ENCODE measurements at places on chromosomes 4 and X.

GRCh38 chrX:9189286-9189685 lies 155.4 kb upstream of the FAM9B start:
- DNase-seq: no peak

- DNase-seq: no peak
These were observed 14.0 kb upstream of the HSFX1 start for GRCh38 chrX:149759824-149760223.

GRCh38 chrX:1002611-1003010 lies 209.8 kb downstream of the CRLF2 start:
- no peak for DNase-seq

- DNase-seq: no peak
These were observed 1958.6 kb downstream of the C4orf33 start for GRCh38 chr4:131054489-131055019.

- no peak for DNase-seq
These were observed 11.1 kb upstream of the SEPSECS start for GRCh38 chr4:25171201-25171865.

GRCh38 chr4:168972596-168972995 lies 37.5 kb downstream of the CBR4 start:
- DNase-seq: peak; percentile 56

DNA sequence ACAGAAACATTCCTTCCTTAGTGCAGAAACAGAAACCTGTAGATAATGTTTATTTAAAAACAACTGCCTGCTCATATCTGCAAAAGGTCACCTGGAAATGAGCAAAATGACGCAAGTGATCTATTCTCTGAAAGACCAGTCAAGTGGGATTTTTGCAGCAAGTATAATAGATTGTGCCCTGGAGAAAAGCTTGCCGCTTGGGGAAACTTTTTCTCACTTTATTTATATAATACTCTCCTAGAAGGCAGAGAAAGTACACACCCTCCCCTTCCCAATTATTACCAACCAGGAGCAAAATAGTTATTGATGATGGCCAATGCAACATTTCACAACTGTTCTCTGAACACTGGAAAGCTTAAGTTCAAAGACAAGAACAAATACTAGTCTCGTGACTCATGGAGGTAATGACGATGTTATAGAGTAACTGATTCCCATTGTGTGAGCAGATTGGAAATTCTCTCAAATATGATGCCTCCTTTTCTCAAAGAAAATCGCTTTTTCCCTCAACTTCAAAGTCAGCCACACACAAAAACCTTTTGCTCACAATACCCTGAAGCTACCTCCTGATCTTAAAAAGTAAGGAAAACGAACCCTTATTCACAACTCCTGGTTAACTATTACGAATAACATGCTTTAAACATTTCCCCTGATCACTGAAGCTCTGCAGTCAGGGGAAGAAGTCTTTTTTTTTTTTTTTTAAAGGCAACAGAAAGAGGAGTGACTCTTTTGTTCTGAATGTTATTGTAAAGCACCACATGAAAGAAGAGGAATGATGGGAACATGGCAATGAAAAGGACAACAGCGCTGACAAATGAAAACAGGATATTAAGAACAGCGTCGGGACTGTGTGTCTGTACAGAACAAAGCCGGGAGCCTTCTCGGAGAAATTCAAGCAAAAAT lies 41.0 kb downstream of the MID1 start:
- no peak for DNase-seq

DNA sequence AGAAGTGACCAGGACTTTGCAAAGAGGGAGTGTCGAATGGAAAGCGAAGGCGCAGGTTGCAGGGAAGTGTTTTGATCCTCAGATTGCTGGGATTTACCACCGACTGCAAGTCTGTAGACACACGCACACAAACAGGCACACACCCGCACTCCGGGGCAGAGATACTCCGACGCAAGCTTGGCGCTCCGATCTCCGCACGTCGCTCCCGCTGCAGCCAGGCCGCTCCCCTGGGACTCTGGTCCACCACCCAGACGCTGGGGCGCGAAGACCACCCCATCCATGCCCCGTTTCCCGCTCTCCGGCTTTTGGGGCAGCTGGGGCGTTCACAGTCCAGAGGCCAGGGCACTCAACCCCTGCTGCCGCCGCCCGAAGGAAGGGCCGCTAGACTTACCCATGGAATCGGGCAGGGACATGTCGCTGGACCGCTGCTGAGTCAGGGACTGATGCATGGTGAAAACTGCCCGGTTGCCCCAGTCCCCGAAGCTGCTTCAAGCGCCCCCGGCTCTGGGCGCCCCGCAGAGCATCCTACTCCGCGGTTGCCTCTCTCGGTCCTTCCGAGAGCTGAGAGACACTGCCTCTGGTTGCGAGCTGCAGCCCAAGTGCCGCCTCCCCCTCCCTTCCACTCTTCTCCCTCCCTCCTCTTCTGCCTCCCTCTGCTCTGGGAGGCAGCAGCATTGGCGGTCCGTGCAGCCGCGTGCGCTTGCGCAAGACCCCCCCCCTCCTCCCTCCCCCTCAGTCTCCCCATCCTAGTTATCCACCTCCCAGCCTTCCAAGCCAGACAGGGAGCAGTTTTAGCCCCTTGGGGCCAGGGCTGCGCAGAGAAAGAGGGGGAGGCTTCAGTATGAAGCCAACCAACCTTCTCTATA lies at the start of gene TMEM255A:
TSS of gene TMEM255A (minus strand) at position 601 of the 866 bp plus-strand sequence. CDS start at position 449, 152 bp downstream.
- no peak for DNase-seq

GRCh38 chr4:185205697-185206342 lies 2.0 kb upstream of the CFAP97 start:
- no peak for DNase-seq

- DNase-seq: no peak
These were observed 62.4 kb upstream of the NDP start for GRCh38 chrX:44035571-44035970.

DNA sequence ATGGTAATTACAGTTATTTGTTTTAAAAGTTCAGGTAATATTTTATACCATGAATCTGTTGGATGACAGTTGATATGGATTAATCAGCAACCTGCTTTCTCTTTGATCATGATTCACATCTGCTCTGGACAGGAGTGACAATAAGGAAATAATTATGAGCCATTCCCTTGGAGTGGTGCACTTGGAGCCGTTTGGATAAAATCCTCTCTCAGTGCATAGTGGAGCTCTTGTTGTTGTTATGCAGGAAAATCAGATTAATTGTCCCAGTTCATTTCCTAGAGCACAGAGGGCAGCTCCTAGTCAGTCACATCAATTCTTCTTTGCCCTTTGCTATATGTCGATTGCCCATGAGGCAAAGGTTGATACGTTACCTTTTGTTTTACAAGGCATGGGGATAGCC lies 668.3 kb upstream of the NR3C2 start:
- no peak for DNase-seq

DNA sequence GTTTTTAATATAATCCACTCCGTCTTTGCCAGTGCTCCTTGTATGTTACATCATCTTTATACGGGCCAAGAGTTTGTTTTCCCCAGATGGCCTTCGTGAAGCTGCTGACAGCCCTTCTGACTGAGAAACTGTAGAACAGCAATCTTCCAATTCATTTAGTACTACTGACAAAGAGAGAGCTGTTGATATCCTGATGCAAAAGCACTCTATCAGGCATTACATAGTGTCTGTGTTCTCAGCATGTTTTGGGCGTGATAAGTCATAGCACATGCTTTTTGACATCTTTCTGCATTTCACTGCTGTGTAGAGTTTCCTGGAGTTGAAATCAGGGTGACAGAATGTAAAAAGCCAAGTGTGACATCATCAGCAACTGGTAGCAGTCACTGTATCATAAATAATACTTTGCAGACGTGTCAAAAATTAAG lies 746.3 kb upstream of the FAM241A start:
- no peak for DNase-seq

- no peak for DNase-seq
These were observed 316.3 kb downstream of the CAMK2D start for GRCh38 chr4:113445286-113445685.

GRCh38 chr4:38516190-38516589 lies 147.8 kb upstream of the KLF3 start:
- no peak for DNase-seq

DNA sequence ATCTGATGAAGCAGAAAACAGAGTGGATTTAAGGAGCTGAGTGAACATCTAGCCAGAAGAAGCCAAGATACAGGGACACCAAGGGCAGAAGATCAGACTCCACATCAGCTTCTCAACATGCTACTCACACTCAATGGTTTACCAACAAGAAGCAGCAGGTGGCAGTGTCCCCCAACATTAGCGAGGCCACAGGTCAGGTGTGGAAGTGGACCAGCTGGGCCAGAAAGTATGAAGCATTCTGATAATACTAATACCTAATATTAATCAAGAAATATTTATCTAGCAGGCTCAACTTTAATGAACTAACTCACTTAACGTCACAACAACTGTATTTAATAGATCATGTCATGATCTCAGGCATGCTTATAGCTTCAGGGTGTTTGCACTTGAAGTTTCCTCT lies 73.4 kb upstream of the TTC29 start:
- DNase-seq: peak; percentile 50

- DNase-seq: peak; percentile 76
These were observed 18.0 kb upstream of the CYP2U1 start for GRCh38 chr4:107913283-107913899.

DNA sequence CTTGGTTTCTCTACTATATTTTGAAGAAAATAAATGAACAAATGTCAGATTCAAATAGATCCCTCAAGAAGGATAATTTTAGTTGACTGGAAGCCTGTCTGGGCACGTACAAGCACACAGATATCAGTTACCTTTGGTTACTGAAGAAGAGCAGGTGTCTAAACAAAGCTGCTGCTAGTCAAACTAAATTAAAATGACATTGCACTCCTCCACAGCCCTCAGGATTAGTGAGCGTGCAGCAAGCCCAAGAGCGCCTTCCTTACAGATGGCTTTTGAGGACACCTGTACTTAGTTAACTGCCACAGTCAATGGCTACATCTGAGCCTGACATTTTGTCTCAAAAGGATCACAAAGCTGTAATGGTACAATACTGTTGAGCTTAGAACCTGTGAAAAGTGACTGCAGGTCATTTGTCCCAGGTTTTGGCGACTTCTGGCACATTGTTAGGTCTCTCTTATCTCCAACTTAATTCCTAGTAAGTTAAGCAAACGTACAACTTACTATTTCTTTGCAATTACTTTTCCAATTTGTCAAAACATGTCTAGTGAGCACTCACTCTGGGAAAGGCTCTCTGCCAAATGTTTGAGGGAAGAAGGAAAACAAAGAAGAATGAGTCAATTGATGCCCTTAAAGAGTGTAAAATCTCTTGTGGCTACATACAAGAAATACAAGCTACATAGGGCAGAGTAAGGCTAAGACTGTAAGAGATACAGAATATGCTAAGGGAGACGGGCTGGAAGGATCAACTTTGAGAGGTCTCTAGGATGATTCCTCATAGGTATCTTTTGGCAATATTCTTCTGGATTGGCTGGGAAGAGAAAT lies 25.6 kb upstream of the DAPP1 start:
- DNase-seq: no peak

DNA sequence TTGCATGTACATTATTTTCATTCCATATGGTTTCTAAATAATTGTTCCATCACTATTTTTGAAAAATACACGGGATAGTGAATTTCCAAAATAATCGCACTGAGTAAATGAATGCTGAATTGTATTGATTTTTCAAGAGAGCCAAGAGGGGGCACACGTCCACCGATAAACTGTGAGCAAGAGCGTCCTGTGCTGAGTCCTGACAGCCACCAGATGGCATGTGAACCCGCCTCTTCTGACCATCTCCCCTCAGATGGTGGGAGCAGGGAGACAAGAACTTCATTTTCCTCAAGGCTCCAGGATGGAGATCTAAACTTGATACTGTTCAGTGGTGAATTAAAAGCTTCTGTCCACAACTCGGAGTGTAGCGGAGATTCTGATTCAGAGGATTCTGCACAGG lies 30.6 kb upstream of the IL9R start:
- peak; percentile 33 for DNase-seq

- no peak for DNase-seq
These were observed 108.5 kb downstream of the ADGRA3 start for GRCh38 chr4:22407361-22407760.

GRCh38 chr4:73258686-73259570 lies at the start of gene ANKRD17:
Gene ANKRD17, minus strand, starts transcription at chr4:73258798. Its CDS starts 130 bp downstream, at chr4:73258668.
- peak; percentile 93 for DNase-seq

DNA sequence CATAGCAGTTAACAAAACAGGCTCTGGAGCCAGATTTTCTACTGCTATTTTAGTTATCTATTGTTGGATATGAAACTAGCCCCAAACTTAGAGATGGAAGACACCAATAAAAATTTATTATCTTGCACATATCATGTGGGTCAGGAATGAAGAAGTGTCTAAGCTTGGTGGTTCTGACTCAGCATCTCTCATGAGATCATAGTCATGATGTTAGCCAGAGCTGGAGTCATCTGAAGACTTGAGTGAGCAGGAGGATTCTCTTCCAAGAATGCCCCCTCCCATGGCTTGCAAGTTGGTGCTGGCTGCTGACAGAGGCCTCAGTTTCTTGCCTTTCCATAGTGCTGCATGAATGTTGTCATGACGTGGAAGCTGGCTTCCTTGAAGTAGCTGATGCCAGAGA lies 68.2 kb upstream of the TAPT1 start:
- peak; percentile 2 for DNase-seq

- no peak for DNase-seq
These were observed 6.7 kb downstream of the MAGEE1 start for GRCh38 chrX:76434103-76434741.

DNA sequence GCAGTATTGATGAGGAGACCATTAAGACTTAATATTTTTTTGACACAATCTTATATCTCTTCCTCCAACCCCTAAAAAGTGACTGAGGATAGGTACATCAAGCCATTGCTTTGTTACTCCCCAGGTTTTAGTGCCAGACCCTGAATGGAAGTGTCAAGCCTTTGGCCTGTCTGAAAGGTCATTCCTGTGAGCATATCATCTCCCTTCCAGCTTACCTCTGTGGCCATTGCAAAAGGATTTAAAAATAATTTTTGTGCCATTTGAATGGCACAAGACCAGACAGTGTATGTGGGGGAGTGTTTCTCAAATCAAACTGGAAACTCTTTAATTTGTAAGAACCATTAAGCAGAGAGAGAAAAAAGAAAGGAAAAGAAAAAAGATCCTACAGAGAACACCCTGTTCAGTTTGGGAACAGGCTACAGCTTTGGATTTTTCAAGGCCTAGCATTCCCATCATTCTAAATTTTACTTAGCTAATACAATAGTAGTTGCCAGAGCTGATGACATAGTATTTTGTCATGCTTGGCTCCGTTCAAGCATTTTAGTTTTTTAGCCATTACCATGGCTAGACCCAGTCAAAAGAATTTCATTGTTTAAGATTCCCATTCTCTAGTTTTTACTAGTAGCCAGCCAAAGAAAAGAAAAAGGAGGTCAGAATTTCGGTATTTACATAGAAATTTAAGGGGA lies 49.6 kb downstream of the HPF1 start:
- no peak for DNase-seq

DNA sequence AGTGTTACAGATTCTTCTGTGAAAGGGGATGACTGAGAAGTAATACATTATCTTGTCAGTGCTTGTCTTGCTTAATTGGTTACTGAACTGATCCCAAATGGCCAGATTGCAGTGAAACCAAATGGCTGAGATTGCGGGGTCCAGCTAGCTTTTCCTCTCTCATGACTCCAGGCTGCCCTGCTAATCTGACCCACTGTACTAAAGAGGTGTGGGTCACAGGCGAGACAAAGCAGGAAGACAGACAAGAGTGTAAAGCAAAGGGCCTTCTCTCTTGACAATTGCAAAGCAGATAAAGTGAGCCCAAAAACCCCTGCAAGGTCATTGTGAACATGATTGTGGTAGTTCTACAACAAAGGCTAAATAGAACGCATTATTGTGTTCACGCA lies 2.1 kb downstream of the TMEM150C start:
- no peak for DNase-seq
